ENCODE measurements at places on chromosomes 4 and X. TPM values are rescaled to one million over a fixed set of nuclear protein-coding genes. Genes with fewer than 3 reads are reported as not detected.

Gene NALF2
- not detected for polyA plus RNA-seq

Gene CPZ
- 19.0 TPM for polyA plus RNA-seq

GRCh38 chr4:165222651-165222994 is 15.3 kb downstream of the KLHL2 start:
- H3K27ac ChIP-seq: peak overlapping the region; percentile 55
- H3K36me3 ChIP-seq: no peaks in the 10 kb centered on the region
- H3K4me1 ChIP-seq: peaks cover 10% of the 10 kb centered on the region
- peak; percentile 41 for DNase-seq
- no peaks in the 10 kb centered on the region for H3K27me3 ChIP-seq

- no peaks in the 10 kb centered on the region for H3K4me1 ChIP-seq
- H3K4me3 ChIP-seq: no peak overlapping the region
- no peak for DNase-seq
- H3K27ac ChIP-seq: no peak overlapping the region
- no peaks in the 10 kb centered on the region for H3K27me3 ChIP-seq
Observed at GRCh38 chr4:45648846-45649245, 475.0 kb downstream of the GABRG1 start.

DNA sequence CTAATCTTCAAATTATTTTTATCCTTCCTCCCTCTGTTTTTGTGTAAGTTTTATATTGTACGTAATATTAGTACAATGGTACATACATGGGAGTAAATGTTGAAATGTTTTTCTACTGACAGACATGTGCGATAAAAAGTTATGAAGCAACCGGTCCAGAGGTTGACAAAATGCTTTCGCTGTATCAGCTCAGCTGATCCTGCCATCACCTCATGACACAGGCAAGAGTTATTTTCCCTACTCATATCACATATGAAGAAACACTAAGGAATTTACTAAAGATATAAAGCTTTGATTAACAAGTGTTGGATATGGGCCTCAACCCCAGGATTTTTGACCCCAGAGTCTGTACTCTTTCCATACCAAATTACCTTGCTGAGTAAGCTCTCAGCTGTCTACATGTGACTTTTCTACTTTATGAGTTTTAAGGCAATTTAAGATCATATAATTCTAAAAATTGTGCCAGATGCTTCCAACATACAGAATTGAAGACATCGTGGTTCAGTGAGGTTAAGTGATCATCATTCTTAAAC is 50.0 kb downstream of the CLCN5 start:
- H3K36me3 ChIP-seq: no peaks in the 10 kb centered on the region
- H3K27me3 ChIP-seq: no peaks in the 10 kb centered on the region
- H3K4me1 ChIP-seq: no peaks in the 10 kb centered on the region

DNA sequence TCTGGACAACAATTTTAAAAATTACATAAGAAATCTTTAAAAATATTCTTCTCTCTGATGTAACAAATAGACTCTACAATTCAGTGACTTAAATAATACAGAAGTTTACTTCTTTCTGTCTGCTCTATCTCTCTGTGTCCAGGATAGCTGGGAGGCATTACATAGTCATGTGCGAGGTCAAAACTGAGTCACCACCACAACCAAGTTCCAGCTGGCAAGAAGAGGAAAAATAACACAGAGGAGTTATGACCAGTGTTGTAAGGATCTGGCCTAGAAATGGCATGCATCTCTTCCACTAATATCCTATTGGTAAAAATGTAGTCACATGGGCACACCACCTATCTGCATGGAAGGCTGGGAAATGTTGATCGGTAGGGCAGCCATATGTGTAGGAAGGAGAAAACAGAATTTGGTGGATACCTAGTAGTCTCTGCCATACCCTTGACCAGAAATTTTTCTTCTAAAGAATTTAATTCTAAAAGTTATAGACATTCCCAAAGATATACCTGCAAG is 39.4 kb upstream of the WDFY3 start:
- H3K36me3 ChIP-seq: no peaks in the 10 kb centered on the region
- no peak overlapping the region for H3K4me3 ChIP-seq
- H3K27me3 ChIP-seq: no peaks in the 10 kb centered on the region
- H3K27ac ChIP-seq: peak overlapping the region; percentile 41
- peaks cover 7% of the 10 kb centered on the region for H3K4me1 ChIP-seq

DNA sequence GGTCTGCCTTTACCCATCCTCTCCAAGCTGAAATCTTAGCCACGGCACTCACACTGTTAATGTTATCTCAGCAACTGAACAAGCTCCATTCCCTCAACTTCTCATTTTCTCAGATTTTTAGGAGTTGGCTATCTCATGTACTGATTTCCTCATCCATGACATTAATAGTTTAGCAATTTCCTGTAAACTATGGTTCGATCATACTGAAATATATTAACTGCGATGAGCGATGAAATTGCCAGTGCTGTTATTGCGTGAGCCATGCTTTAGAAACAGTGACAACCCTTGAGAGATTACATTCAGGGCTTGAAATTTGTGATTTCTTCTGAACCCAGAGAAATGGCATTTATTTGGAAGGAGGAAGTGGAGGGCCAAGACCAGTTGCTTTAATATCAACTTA is 223.7 kb downstream of the GPAT3 start:
- DNase-seq: no peak
- no peaks in the 10 kb centered on the region for H3K27me3 ChIP-seq
- H3K27ac ChIP-seq: no peak overlapping the region
- no peaks in the 10 kb centered on the region for H3K4me1 ChIP-seq
- no peak overlapping the region for H3K4me3 ChIP-seq

GRCh38 chr4:1137850-1138249 is 24.5 kb upstream of the RNF212 start:
- peaks cover 18% of the 10 kb centered on the region for H3K27me3 ChIP-seq
- no peak overlapping the region for H3K4me3 ChIP-seq
- no peaks in the 10 kb centered on the region for H3K4me1 ChIP-seq
- no peak overlapping the region for H3K27ac ChIP-seq
- DNase-seq: no peak

DNA sequence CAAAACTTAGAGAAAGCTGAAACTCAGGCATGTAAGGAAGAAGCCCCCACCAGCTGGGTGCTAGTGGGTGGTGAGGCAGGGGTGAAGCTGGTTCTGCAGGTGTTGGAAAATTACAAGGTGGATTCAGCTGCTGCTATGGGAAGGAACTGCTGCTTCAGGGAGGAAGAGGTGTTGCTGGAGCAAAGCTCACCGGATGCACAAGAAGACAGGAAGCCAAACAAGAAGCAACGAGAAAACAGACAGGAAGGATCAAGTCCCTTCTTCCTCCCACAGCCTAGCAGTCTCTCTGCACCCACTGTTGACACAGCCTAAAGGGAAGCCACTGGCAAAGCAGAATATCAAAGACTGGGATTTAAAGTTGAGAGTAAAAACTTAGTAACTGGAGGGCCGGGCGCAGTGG is 100.2 kb upstream of the JADE1 start:
- H3K27ac ChIP-seq: no peak overlapping the region
- H3K4me3 ChIP-seq: no peak overlapping the region
- H3K36me3 ChIP-seq: no peaks in the 10 kb centered on the region
- H3K4me1 ChIP-seq: peaks cover 8% of the 10 kb centered on the region
- no peak for DNase-seq
- no peaks in the 10 kb centered on the region for H3K27me3 ChIP-seq

Gene FRG2
- polyA plus RNA-seq: not detected

Gene FREM3
- polyA plus RNA-seq: not detected

GRCh38 chr4:23930750-23931488 is 41.1 kb upstream of the PPARGC1A start:
- no peaks in the 10 kb centered on the region for H3K36me3 ChIP-seq
- peaks cover 29% of the 10 kb centered on the region for H3K4me1 ChIP-seq
- no peak overlapping the region for H3K27ac ChIP-seq
- peak; percentile 45 for DNase-seq
- no peaks in the 10 kb centered on the region for H3K27me3 ChIP-seq
- no peak overlapping the region for H3K4me3 ChIP-seq

GRCh38 chrX:39814391-39814790 is 283.4 kb downstream of the BCOR start:
- H3K36me3 ChIP-seq: no peaks in the 10 kb centered on the region
- no peak overlapping the region for H3K4me3 ChIP-seq
- H3K27ac ChIP-seq: peak overlapping the region; percentile 69
- H3K27me3 ChIP-seq: no peaks in the 10 kb centered on the region
- H3K4me1 ChIP-seq: peaks cover 24% of the 10 kb centered on the region

DNA sequence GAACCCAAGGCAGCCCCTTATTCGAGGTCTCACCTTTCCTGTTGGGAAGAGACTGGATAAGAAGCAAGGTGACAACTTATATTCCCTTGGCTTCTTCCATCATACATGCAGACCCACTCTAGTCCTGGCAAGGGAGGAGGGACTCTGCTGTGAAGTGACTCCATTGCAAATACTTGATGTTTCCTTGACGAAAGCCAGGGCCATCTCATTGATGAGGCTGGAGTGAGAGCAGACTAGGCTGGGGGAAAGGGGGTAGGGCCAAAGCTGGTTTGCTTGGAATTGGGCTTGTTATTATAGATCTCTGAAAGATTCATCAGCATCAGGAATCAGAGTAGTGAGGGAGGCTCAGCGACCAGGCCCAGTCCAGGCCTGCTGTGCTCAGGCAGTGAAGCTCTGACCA is 2.3 kb upstream of the NHSL2 start:
- no peaks in the 10 kb centered on the region for H3K36me3 ChIP-seq
- no peaks in the 10 kb centered on the region for H3K4me1 ChIP-seq
- no peaks in the 10 kb centered on the region for H3K27me3 ChIP-seq
- no peak overlapping the region for H3K27ac ChIP-seq

Data from GM23248 (cell line).